ENCODE measurements at places on chromosomes 1 and 21.

GRCh38 chr1:47233186-47233585 lies 1.2 kb upstream of the TAL1 start:
- no peak for DNase-seq

DNA sequence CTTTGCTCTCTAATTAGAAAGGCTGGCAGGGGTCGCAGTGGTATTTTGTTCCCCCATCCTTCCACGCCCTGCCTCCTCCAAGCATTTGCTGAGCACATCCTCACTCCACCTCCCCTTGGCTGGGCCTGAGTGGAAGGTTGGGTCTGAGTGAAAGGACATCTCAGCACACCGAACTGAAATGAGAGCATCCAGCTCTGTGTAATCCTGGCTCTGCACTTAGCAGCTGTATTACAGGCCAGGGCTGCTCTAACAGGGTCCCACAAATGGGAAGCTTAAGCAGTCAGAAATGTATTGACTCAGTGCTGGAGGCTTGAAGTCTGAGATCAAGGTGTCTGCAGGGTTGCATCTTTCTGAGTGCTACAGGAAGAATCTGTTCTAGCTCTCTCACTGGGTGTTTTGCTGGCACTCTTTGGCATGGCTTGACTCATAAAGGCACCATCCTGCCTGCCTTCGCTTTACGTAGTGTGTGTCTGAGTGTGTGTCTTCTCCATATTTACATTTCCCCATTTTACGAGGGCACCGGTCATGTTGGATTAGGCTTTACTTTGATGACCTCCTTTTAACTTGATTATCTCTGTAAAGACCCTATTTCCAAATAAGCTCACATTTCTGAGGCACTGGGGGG lies 48.5 kb upstream of the IGSF21 start:
- DNase-seq, result no peak

DNA sequence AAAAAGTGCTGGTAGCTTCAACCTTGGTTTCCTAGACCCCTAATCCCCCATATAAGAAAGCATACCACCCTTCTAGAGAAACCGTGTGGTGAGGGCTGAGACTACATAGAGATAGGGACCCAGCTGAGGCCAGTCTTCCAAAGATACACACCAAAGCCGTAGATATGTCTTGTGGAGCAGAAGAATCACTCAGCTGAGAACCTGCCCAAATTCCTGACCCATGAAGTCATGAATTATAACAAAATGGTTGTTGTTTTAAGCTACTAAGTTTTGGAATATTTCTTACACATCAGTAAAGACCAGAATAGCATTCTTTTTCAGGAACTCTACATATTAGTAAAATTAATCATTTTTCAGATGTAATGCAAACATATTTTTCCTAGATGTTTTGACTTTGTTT lies 3.3 kb upstream of the SNRPE start:
- no peak for DNase-seq

DNA sequence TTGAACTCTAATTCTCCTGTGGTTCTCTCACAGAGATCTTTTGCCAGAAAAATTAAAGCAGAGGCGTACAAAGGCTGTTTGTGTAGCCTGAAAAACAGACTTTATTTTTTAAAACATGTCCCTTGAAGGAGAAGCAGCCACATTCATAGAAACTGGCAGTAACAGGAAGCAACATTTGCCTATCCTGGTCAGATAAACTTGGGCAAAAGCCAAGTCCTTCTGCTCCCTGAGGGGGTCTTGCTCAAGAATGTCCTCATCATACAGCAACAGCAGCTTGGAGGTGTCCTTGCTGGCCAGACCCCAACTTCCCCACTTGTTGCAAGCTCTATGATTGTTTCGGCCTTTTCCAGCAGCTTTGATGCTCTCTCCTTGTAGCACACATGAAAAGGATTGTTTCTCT lies 36.3 kb downstream of the MSTO1 start:
- no peak for DNase-seq

GRCh38 chr1:193104502-193104906 lies 710 bp downstream of the GLRX2 start:
- DNase-seq, result no peak

DNA sequence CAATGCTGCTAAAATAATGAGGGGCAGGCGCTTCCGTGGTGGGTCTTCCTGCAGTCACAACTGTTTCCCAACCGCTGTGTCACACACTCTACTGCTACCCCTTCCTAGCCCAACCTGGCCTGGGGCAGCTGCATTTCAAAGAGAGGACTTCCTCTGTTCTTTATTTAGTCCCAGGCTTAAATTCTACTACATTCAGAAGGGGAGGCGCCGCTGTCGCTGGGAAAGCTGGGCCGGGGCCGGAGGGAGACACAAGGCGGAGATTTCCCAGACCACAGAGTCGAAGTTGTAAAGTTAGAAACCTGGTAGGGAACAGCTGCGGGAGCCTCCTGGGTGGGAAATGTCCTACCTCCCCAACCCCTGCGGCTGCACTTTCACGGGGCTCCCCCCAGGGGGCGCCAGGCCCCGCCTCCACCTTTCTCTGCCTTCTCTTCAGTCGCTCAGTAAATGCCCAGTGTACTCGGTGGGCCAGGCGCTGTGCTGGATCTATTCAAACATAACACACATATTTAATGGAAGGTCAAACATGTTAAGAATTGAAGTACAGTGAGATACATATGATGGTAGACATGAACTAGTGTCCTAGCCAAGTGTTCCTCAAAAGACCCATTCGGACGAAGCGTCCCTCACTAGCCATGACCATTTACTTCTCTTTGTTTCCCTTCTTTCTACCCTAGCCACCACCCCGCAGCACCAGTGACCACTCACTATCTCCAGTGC lies 23.1 kb downstream of the DYRK3 start:
- no peak for DNase-seq

DNA sequence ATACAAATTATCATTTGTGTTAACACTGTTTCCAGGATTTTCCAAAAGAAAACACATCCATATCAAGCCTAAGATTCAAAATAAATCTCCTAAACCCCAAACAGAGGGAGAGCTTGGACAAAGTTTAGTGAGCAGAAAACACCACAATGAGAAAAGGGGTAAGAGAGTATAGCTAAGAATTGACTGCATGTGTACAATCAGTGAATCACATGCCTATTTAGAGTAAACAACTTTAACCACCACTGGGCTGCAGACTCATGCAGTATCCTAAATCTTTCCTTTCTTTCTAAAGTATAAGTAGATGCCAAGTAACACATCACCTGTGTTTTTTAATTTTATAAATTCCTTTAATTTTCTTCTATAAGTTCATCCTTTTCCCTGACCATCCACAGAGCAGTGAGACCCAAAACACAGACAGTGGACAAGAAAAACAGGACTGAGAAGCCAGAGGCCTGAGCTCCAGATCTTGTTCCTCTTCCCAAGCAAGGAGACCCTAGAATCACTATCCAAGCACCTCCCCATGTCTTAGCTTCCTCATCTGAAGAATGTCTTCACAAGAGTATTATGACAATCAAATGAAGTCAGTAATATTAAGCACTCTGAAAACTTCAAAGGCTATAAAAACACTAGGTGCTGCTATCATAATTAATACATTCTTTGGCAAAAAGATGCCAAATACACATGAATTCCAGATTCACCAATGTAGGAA lies 93.1 kb downstream of the VAV3 start:
- no peak for DNase-seq

DNA sequence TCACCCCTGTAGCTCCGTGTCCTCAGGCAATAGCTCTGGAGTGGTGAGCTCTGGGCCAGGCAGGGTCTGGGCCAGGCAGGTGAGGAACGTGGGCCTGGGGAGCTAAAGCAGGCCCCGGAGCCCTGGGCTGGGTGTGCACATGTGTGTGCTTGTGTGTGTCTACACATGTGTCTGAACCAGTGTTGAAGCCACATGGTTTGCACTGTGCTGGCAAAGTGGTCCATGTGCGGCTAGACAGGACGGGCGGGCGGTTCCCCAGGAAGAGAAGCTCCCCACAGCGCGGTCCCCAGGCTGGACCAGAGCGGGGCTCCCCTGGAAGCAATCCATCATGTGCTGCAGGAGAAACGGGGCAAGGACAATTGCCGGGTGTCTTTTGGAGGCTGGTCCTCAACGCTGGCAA lies 84.2 kb downstream of the PRDM16 start:
- no peak for DNase-seq

GRCh38 chr1:220224033-220224432 lies 48.2 kb downstream of the RAB3GAP2 start:
- no peak for DNase-seq

DNA sequence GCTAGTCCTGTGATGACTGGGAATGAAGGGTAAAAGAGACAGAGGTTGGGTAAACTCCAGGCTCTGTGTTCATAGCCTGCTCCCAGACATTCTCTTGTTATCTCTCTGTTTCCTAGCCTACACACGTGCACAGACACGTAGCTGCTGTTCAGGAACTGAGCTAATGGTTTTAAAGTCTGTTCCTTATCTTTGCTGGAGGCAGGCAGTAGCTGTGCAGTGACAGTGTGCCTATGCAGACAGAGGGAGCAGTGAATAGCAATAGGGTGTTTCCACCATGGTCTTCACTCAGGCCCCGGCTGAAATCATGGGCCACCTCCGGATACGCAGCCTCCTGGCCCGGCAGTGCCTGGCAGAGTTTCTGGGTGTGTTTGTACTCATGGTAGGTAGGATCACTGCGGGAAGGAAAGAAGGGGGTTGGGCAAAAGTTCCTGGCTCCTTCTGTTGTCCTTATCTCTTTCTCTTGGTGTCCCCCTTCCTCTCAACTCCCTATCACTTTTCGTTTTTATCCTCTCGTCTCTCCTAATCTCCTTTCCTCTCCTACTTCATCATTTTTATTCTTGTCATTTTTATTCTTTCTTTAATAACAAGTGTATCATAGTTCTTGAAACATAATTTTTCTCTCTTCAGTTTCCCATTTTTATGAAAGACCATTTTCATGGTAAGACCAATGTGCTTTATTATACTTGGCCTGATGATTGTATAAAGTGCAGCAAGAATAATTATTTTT lies at the start of gene AQP10:
Gene AQP10 (plus strand): TSS at position 212 of the 727 bp plus-strand sequence. CDS start 63 bp downstream, at position 275.
- no peak for DNase-seq

DNA sequence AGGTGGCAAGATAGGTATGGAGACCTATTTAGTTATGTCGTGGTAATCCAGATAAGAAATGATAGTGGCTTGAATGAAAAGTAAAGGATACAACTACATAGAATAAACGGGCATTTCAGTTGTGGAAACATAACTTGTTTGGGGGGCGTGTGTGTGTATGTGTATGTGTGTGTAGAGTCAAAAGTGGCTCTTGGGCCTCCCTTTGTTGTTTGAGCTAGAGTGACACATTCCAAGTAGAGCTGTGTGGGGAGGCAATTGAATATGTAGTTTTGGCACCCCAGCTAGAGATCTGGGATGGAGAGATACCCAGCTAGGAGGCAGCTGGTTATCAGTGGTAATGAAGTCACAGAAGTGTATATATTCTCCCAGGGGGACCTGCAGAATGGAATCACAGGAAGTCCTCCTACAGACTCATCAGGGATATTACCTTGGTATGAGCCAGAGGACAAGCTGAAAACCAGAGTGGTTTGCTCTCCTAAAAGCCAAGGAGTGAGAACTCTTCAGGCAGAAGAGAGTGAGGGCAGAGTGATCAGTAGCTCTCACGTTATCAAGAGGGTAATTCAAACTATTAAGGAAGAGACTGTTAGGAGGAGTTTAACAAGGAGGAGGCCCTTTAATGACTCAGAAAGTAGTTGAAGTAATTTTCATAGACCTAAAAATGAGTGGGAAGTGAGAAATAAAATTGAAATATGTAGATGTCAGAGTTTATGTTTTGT lies 5.1 kb downstream of the CR1L start:
- DNase-seq, result no peak

DNA sequence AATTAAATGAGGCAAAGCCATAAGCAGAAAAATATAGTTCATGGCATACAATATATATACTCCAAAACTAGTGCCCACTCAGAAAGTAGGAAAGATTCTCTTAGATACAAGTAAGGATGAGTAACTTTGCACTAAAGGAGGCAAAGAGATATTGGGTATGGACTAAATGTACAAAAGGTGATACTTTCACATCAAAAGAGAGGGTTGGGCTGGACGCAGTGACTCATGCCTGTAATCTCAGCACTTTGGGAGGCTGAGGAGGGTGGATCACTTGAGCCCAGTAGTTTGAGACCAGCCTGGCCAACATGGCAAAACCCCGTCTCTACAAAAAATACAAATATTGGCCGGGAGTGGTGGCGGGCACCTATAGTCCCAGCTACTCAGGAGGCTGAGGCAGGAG lies 6.7 kb downstream of the KYAT3 start:
- DNase-seq, result no peak

DNA sequence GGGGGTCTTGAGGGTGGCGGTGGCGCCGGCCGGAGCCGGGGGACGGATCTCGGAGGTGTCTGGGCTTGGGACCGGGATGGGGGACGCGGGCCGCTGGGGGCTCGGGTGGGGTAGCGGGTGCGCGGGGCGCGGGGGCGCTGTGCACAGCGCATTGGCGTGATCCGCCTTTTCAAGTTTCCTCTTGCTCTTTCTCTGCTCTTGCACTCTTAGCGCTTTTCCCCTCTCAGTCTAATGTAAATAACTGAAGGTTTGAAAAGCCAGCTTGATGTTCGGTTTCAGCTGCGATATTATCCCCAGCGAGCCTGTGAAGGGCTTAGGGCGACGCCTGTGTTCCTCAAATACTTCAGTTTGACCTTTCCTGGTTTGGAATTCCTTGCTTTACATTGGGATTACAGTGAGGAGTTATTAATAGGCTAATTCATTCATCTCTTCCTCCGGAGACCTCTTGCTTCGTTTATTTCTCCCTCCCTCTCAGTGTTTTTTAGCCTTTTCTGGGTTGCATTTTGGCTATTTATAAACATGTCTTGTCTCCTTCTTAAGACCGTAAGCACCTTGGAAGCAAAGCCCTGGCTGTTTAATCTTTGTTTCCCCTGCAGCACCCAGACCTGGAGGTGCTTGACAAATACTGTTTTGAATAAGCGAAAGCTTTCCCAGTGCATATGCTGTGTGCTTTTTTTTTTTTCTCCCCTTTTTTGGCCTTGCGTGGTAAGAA lies 693 bp downstream of the RAB4A start:
- DNase-seq, result no peak

GRCh38 chr1:1894354-1895059 lies 3.6 kb upstream of the GNB1 start:
- no peak for DNase-seq

GRCh38 chr21:25956993-25957714 lies 213.4 kb downstream of the APP start:
- DNase-seq, result no peak

- DNase-seq, result no peak
These were observed 50.2 kb downstream of the PRDX6 start for GRCh38 chr1:173527151-173527826.

DNA sequence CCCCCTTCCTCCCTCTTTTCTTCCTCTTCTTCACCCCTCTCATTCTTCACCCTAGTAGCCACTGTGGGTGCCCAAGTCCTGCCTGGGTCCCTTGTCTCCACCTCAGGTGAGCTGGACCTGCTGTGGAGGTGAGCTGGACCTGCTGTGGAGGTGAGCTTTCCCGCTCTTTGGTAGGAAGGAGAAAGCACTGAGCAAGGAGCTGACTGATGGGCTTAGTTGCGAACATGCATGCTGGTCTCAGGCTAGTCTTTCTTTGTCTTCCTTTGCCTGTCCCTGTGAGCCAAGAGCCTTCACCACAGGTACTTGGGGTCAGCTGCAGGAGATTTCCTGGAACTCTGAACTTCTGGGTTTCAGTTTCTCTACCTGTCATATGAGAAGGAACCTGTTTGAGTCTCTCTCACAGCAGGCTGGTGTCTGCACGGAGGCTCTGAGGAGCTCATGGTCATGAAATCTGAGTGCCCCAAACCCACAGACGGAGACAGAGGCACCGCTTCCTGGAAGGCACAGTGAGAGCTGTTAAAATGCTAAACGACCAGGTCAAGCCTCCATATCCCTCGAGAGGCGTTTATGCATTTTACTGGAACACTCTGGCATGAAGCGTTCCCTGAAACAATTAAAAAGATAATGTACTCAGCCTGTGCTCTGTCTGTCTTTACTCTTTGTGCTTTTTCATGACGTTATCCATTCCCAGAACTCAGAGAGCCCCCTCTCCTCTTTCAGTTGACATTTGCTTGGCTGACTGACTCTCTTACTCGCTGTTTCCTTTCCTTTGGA lies 69.5 kb downstream of the RHOU start:
- DNase-seq, result peak; percentile 69
